ENCODE measurements at places on chromosomes 4 and X.

- DNase-seq: no peak
Observed at GRCh38 chrX:67693928-67694327, 150.1 kb downstream of the AR start.

DNA sequence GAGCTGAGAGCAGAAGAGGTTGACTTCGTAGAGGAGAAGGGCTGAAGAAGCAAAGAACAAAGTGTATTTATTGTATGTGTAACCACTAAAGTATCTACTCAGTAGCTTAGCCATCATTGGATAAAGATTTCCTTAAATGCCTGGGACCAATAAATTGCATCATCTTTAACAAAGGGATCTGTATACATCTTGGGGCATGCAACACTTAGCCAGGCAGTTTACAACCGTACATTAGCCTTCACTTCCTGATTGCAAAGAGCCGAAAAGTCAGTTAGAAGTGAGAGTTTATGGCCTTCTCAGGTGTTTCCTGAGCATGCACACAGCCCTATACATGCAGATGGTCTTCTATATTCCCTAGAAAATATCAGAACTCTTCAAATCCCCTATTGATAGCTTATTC, 68.0 kb upstream of the MAGED1 start:
- DNase-seq: no peak

DNA sequence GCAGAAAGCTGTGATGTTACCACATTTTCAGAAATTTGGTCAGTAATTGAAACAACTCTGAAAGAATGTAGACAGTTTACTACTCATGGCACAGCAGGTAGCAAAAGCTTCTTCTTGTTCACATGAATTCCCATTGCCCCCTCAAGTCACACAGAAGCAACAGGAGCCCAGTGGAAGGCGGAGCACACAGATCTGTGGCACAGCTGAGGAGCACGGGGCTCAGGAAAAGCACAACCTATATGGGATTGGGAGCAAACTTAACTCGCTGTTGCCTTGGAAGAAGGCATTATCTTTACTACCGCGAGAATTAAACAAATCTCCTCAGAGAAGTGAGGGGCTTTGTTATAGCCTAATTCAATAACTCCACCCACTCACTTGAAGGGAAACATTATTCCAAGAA, 358.5 kb downstream of the SPOCK3 start:
- DNase-seq: no peak

GRCh38 chr4:147629783-147630730, 12.9 kb downstream of the TMEM184C start:
- no peak for DNase-seq

- DNase-seq: no peak
Observed at GRCh38 chr4:174314770-174315169, 31.1 kb downstream of the CEP44 start.

GRCh38 chr4:2356123-2357069, 62.0 kb downstream of the ZFYVE28 start:
- DNase-seq: no peak

DNA sequence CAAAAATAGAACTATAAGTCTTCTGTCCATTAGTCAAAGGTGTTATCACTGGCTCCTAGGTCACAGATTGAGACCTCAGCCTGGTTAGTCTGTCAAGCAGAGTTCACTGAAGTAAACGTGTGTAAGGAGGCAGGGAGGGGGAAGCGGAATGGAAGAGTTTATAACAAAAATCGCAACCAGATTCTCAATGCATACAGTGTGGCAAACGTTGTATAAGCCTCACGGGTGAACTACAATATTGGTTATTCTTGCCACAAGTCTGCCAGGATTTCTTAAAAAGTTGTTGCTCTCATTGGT, 114.8 kb downstream of the AMELX start:
- DNase-seq: no peak

DNA sequence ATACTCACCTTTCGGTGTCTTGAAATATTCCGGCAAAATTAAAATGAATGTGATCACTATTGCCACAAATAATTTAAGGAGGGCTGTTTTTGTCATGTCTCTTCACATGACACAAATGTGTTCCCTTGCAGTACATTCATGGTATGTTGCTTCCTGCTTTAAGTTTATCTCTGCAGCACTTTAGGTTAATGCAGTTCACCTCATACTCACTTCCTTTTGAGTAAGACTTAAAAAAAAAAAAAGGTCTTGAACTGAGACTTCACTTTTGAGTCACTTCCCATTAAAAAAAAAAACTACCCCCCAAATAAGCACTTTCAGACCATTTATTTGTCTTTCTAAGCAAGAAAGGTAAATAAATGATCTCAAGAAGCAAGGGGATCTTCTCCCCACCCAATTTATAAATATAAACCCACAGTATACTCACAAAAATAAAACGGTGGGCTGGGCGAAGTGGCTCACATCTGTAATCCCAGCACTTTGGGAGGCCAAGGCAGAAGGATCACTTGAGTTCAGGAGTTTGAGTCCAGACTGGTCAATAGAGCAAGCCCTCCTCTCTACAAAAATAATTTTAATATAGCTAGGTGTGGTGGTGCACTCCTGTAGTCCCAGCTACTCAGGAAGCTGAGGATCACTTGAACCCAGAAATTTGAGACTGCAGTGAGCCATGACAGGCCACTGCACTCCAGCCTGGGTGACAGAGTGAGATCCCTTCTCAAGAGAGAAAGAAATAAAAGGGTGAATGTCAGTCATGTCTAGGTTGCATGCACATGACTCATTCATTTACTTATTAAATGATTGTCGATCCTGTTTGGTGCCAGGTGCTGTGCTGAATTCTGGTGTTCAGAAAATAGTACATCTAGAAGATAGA, at the start of gene TMEM156:
Gene TMEM156, minus strand, starts transcription at position 192 of the 868 bp plus-strand sequence. Its CDS starts 96 bp downstream, at position 96.
- no peak for DNase-seq

GRCh38 chr4:34469516-34469915, 1774.8 kb downstream of the ARAP2 start:
- DNase-seq: no peak

GRCh38 chr4:10581022-10581421, 103.5 kb downstream of the CLNK start:
- DNase-seq: no peak

DNA sequence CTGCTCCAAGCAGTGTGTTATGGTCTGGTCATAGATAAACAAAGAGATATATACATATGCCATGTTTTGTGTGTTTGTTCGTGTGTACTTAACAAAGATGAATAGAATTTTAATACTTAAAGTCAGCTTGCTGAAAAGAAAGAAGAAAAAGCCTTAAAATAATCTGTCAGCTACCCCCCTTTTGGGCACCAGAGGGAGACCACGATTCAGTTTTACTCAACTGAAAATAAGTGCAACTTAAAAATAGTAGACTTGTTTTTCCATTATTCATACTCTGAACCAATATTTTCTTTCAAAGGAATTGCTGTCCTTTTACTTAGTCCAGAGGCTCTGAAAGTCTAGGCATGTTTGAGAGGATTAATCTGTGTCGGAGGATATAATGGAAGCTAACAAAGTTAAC, 181.7 kb upstream of the AGTR2 start:
- no peak for DNase-seq

- no peak for DNase-seq
Observed at GRCh38 chr4:45350438-45350837, 624.1 kb upstream of the GNPDA2 start.

DNA sequence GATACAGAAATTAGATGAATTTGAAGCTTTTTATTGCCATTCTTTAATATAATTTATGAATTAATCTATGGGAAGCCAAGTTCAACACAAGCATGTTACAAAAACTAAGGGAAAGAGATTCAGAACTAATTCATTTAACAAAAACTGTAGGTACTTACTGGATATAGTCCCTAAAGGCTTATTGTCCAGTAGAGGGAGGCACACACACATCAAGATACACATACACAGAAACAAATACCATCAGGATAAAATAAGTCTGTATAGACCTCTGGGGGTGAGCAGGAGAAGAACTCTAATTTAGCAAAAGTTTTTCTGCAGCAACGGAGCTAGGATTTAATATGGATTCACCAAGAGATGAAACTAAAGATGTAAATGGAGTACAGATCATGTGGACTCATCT, 83.0 kb upstream of the IL13RA1 start:
- DNase-seq: no peak

DNA sequence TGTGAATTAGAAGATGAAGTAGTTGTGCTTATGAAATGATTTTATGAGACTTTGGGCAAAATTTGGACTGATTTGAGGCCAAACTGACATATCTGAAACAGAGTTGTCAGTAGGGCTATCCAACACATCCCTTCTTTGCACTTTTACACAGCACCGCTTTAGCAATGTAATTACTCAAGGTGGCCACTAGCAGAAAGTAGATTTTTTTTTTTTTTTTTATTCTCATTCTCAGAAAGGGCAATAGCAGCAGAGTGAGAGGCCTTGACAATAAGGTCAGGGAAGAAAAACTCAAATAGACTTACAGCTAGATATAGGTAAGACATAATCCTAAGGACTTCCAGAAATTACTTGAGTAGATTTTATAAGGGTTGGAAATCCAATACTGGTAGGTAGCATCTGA, 414.3 kb downstream of the NAP1L3 start:
- DNase-seq: no peak

- DNase-seq: no peak
Observed at GRCh38 chr4:150579551-150580234, 2.3 kb upstream of the MAB21L2 start.

DNA sequence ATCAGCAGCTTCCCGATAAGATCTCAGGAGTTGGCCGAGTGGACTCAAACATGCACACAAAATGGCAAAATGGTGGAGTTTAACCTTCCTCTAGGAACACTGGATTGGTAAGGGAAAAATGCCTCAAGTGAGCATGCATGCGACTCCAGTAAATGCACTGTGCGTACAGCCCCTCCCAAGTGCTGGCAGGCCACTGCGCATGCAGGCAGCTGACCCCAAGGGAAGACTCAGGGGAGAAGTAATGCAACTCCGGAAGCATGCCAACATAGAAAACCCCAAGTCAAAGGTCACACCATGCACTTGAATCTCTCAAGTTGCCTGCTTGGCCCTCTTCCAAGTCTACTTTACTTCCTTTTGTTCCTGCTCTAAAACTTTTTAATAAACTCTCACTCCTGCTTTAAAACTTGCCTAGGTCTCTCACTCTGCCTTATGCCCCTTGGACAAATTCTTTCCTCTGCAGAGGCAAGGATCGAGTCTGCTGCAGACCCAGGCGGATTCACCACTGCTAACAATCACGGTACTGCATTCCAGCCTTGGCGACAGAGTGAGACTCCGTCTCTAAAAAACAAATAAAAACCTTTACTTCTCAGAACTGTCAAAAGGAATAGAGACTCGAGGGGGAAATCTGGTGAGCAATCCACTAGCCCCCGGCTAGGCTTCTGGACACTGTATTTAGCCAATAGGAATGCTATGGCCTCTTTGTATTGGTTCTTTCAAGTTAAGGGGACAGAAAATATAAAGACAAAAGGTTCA, 33.5 kb downstream of the NYX start:
- DNase-seq: no peak

GRCh38 chr4:128979934-128980333, 113.4 kb downstream of the SCLT1 start:
- DNase-seq: no peak

DNA sequence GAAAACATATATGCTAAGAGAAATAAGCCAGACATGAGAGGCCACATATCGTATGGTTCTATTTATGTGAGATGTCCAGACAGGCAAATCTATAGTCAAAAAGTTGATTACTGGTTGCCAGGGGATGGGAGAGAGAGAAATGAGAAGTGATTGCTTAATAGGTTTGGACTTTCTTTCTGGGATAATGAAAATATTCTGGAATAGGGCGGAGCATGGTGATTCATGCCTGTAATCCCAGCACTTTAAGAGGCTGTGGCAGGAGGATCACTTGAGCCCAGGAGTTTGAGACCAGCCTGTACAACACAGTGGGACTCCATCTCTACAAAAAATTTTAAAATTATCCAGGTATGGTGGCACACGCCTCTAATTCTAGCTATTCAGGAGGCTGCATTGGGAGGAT, 22.4 kb downstream of the RBM47 start:
- DNase-seq: no peak

DNA sequence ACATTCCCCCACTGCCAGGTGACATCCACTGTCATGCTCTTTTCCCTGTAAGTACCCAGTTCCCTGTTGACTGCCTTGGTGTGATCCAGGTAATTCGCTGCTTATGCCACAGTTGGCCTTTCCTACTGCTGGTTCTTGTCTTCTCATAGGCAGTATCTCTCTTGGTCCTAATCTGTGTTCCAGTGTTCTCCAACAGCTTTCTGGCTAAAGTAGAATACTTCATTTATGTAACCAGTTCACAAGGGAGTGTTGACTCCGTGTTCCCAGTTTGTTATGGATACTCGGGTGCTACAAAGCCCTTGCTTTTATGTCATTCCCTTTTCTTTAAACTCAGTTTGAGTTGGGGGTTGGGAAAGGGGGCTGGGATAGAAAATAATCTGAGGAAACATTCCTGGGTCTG, 98.4 kb downstream of the RS1 start:
- DNase-seq: no peak

DNA sequence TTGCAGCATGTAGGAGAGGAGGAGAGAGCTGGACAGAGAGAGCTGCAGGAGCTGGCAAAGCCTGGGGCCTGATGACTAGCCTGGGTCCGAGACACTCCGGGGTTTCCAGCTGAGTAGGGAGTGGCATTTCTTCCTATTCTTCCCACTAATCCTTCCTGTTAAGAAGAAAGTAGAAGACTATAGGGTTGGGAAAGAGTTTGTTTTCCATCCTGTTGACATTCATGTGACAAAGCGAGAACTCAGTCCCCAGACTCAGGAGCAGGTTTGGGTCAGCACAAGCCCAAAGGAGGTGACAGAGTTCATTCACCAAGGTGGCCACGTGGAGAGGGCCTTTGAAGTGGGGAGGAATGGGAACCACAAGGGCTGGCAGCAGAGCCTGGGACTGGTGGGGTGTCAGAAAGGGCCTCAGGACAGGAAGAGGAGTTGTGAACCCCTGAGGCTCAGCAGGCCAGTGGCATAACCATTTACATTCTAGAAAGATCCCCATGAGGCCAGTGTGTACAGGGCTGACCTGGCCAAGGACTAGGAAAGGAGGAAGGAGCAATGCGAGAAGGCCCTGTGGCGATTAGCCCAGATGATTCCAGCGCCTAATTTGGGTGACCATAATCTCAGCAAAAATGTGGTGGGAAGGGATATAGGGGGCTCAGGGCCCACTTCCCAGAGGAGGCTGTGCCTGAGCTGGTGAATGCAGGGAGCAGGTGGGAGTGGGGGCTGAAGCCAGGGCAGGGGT, 3.3 kb upstream of the HAUS3 start:
- DNase-seq: no peak

GRCh38 chr4:92304121-92304520, 355 bp downstream of the GRID2 start:
- no peak for DNase-seq

DNA sequence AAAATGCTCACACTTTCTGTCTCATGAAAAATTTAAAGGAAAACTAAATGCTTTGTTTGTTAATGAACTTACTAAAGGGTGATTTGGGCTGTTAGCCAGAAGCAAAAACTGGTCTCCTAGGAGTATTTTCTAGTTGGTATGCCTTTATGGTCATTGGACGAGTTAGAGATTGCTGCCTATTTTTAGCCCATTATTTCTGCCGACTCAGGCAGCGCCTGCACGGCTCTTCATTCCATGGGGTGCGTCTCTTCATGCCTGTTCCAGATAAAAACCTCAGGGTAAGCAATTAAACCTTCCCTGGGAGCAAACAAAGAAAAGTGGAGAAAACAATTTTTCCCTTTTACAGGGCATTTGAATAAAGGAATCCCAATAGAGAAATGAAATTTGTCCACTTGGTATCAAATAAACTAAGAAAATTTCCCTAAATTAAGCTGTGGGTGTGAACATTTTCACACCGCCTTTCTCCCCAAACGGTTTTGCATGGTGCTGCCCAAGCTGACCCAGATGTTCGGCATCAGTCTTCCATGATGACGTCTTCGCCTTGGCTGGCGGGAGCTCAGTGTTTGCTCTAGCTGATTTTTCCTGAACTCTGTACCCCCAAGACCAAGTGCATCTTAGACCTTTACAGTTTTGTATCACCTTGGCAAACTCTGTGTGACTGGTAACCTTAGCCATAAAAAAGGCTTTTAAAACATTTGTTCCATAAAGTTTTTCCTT, 61.7 kb upstream of the ADGRG2 start:
- no peak for DNase-seq
